ENCODE measurements at places on chromosomes 5 and 9. TPM values are rescaled to one million over a fixed set of nuclear protein-coding genes. Genes with fewer than 3 reads are reported as not detected.

Gene LECT2
- total RNA-seq, result not detected

Gene C9orf153
- 1.6 TPM for total RNA-seq

Gene PCDHB10
- total RNA-seq, result 15.6 TPM

Gene GGTA1
- total RNA-seq, result 1.5 TPM

Gene TRIM36
- total RNA-seq, result 68.9 TPM

Gene SELENOP
- 82.0 TPM for total RNA-seq

Gene PCDHA9
- 22.7 TPM for total RNA-seq

Gene DIPK1B
- 24.1 TPM for total RNA-seq

Gene SLC34A3
- not detected for total RNA-seq

Gene SH3PXD2B
- 21.0 TPM for total RNA-seq

Gene FBP2
- not detected for total RNA-seq

Gene PCDHGB3
- total RNA-seq, result 21.2 TPM

Gene WNT8A
- not detected for total RNA-seq
